ENCODE measurements at places on chromosomes 1 and 21.

GRCh38 chr1:110280126-110280525 lies 59.1 kb upstream of the RBM15 start:
- no peak for DNase-seq

GRCh38 chr21:33013626-33014025 lies 12.1 kb upstream of the OLIG2 start:
- DNase-seq, result no peak

DNA sequence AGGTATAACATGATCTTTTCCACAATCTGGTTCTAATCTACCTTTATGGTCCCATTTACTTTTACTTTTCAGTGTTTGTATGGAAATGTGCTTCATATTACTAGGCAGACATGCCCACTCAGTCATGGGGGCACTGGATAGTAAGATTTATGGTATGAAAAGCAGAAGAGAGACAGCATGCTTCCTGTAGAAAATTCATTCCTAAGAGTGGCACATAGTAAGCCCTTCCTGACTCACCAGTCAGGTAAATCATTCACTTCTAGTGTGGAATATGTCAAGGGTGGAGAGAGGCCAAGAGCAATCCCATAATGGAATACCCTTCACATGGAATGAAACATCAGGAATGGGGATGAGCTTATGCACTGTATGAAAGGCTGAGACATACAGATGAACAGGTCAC lies 49.5 kb upstream of the BCL10 start:
- DNase-seq, result no peak

DNA sequence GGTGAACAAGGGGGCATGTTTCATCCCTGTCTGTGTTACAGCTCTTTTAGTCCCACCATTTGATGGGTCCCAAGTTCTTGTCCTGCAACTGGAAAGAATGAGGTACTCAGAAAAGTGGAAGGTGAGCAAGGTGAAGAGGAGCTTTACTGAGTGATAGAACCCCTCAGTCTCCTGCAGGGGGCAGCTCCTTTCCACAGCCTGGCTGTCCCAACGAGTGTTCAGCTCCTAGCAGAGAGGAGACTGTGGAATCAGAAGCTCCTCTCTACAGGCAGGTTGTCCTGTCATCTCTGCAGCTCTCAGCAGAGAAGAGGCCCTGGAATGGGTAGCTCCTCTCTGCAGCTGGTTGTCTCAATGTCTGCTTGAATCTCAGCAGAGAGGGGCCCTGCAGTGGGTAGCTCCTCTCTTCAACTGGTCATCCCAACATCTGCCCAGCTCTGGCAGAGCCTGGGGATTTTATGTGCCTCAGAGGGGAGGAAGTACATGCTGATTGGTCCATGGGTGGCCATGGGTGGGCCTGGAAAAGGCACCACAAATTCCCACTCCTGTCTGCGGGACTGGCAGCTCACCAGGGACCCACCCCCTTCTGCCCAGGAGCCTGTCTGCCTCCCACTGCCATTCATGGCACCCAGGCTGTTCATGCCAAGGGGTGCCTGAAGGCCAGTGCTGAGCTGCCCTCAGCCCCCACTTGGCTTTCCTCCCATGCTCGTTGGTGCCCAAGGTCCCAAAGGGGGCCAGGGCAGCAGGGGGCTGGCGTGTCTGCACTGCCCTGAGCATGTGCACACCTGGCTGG lies 25.7 kb downstream of the LDLRAD1 start:
- peak; percentile 15 for DNase-seq

- no peak for DNase-seq
Observed at GRCh38 chr1:167185062-167185461, 35.6 kb upstream of the POU2F1 start.

- no peak for DNase-seq
Observed at GRCh38 chr1:107776900-107777663, 187.9 kb downstream of the VAV3 start.

- no peak for DNase-seq
Observed at GRCh38 chr1:243428617-243429342, 172.9 kb downstream of the SDCCAG8 start.

DNA sequence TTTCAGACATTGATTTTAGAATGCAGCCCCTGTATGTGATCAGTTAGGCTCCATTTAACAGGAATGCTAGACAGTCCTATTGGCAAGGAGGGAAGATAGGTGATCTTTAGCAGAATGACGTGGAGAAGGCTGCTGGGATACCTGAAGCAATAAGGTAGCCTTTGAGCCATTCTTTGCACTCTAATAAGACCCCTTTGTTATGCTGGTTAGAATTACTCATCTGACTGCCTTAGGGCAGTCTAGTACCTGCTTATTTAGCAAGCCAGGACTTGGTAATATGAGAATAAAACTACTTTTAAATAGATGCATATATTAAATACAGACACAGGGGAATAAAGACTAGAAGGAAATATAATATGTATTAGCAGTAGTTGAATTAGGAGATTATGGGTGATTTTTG lies 29.1 kb downstream of the NGF start:
- no peak for DNase-seq
